ENCODE measurements at places on chromosomes 6 and 20. TPM values are rescaled to one million over a fixed set of nuclear protein-coding genes. Genes with fewer than 3 reads are reported as not detected.

DNA sequence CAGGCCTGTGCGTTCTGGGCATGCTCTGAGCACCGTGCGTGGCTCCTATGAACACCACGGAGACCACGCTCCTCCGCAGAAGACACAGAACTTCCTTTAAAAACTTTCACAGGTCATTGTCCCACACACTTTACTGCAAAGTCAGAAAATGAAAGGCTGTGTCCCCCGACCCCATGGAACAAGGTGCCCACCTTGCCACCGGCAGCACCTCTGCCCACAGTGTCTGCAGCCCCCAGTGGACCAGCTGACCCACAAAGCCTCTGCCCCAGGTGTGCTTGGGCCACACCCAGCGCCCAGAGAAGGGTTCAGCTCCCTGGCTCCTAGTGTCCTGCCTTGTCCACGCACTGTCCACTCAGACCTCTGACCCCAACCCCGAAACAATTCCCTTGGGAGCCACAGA, 8.7 kb downstream of the TAF4 start:
- no peak for DNase-seq

DNA sequence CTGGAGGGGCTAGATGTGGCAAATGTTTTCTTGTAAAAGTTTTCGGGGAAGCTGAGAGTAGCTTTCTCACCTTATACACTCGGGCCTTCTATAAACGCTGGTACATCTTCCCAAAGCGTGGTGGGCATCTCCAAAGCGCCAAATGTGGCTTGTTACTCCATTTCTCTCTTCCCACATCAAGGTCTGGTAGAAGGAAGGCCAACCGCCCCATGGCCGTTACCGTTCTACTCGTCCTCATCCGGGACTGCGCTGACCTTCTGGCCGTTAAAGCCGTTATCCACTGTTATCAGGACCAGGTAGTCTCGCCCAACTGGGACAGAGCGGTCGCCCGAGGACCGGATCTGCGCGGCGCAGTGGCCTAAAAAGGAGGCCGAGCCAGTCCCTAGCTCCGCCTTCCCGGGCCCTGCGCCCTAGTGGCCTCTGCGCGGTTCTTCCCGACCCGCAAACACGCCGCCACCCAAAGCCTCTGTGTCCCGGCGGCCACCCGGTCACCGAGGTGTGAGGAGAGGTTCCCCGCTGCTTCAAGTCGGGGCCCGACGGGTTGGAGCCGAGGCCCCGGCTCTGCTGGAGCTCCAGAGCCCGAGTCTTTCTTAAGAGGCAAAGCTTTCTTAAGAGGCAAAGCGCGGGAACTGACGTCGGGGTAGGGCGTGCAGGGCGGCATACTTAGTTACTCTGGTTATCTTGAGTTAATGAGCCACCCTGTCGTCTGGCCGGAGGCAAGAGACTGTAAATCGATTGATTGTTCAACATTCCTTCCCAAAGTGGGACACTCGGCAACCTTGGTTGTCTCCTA, 90.5 kb downstream of the GPX5 start:
- DNase-seq: no peak

DNA sequence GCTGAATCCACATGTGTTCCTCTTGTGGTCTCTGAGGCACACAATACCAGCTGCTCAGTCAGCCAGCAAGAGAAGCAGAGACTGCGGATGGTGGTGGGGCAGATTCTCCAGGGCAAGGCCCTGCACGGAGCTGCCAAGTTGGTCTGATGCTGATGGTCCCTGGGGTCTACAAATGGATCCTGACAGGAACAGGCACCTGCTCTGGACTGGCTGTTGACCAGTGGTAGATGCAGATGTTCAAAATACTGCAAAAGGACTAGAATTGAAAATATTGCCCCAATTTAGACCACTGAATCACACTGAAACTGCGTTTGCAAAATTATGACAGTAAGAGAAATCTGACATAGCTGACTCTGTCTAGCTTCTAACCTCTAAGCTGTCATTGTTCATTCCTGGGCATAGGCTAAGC, 29.6 kb upstream of the TUBB2A start:
- DNase-seq: no peak

- no peak for DNase-seq
These were observed 17.7 kb upstream of the CCN6 start for GRCh38 chr6:112036088-112036637.

The NKAPL gene
- 1.6 TPM for polyA plus RNA-seq

Data from muscle of arm (tissue), 14 donors.